T-helper 9 cell (primary cell): ENCODE measurements at places on chromosomes 3 and 15.
A peak's percentile ranks its signal among the peaks of the same experiment; 100 is the strongest.

GRCh38 chr15:83653288-83653638 lies 660 bp upstream of the ADAMTSL3 start:
- no peak for DNase-seq

DNA sequence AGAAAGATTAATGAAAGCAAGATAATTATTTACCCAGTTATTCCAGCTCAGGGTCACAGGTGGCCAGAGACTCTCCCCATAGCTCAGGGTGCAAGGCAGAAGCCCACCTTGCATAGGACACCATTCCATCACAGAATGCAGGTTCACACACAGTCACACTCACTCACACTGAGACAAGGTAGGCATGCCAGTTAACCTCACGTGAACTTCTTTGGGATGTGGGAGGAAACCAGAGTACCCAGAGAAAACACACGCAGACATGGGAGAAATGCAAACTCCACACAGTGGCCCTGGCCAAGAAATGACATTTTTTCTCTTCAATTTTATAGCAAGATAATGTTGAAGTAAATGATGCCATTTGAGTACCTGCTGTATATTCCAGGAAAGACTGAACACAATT lies 106.7 kb downstream of the ZNF385D start:
- DNase-seq = no peak

DNA sequence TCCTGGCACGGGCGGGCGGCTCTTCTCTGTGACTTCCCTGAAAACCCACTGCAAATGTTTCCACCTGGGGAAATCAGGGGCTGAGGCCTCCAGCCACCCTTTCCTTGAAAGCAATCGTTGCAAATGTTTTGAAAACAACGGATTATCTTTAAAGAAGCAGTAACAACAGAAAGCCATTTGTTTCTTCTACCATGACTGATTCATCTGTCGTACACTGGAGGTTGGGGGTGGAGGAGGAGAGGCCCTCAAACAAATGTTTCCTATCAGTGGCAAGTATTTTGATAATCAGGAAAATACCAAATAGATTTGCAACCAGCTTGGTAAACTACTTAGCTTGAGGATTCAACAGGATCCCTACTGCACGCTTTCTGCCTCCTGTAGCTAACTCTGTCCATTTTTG lies 114.9 kb downstream of the PDZRN3 start:
- no peak for DNase-seq

DNA sequence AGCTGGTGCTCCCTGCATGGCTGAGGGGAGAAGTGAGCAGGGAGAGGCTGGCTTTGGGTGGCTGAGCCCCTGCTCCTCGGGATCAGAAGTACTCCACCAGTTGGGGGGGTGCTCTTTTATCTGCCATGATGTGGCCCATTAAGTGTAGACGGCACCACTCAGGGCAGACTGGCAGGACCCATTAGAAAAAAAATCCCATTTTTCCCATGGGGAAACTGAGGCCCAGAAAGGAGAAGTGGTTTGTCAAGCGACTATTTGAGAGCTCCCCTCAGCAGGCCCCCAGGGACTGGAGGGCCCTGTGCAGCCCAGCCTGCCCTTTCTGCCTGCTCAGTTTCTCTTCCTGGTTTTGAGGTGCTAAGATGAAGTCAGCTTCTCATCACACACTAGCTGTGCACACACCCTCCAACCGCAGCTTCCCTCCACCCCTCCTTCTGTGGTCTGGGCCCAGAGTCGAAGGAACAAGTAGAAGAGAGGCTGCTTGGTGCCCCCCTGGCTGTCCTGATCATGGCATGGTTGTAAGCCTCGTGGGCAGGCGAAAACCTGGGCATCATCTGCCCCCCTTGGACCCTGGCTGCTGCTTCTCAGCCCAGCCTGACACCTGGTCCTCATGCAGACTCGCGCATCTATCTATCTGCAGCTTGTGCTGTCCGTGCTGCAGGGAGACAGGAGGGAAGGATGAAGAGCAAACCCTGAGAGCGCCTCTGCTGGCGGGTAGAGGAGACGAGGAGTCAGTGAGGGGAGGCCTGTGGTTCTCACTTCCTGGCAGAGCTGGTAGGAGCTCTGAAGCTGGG lies 5.6 kb downstream of the CSK start:
- peak; percentile 86 for DNase-seq

GRCh38 chr3:82088749-82089148 lies 327.3 kb upstream of the GBE1 start:
- DNase-seq = no peak

DNA sequence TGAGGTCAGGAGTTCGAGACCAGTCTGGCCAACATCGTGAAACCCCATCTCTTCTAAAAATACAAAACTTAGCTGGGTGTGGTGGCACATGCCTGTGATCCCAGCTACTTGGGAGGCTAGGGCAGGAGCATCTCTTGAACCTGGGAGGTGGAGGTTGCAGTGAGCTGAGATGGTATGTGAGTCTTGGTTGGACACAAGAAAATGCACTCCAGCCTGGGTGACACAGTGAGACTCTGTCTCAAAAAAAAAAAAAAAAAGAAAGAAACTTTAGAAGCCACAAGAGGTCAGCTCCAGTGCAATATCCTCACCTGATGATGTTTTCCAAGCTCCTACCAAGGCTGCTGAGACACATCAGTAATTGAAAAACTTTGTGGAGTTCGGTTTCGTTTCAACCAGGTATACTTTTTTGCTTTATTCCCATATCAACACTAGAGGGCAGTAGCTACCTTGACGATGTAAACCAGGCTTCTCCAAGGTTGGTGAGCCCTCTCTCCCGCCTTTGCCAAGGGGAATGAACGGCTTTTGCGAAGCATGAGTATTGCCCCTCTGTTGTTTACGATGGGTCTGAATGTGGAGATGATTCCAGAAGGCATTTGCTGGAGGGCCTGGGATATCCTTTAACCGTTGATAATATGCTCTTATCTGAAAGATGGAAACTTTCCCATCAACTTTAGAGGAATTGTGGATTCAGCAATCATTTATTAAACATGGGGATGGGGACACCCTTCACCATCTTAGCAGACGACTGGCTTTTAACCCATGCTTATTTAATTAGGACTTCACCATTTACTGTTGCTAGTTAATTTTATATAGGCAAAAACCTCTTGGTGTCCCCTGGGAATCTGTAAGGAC lies 202.8 kb downstream of the SV2B start:
- DNase-seq = no peak

DNA sequence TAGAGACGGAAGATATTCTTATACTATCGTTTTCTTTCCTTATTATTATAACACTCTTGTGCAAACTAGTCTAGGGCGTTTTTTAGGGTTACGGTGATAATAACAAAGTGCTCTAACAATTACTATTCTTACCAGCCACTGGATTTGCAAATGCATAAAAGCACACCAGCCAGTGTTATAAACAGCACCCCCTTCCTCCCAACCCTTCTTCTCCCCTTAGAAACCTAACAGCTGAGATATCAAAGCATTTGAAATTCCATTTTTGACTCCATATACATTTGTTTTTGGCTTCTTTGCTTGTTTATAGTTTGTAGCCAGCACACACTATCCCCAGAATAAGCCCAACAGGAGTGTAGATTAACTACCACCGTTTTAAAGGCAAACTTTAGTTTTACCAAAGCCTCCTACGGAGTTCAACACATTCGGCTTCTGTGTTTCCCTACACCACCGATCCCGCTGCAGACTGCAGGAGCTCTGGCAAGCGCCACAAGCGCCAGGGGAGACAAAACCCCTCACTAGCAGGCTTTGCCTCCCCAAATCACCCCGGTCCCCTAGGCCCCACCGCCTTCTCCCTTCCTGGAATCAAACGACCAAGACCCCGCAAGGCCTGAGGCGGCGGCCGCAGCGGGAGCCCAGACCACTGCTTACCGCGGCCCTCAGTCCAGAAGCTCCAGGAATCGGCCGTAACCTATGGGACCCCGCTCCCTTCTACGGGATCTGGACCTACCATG lies 461 bp downstream of the COPB2 start:
- no peak for DNase-seq

- no peak for DNase-seq
These were observed 105.0 kb upstream of the GAP43 start for GRCh38 chr3:115518100-115518852.

DNA sequence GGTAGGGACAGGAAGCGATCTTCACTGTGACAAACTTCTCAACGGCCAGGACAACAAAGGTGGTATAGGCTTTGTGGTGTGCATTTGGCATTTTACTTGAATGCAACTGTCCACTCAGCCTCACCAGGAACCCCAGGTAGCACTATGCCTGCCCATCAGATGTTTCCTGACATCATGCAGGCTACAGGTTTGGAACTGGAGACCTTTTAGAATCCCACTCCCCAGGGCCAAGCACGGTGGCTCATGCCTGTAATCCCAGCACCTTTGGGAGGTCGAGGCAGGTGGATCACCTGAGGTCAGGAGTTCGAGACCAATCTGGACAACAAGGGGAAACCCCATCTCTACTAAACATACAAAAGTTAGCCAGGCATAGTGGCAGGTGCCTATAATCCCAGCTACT lies 9.6 kb downstream of the STARD5 start:
- no peak for DNase-seq

DNA sequence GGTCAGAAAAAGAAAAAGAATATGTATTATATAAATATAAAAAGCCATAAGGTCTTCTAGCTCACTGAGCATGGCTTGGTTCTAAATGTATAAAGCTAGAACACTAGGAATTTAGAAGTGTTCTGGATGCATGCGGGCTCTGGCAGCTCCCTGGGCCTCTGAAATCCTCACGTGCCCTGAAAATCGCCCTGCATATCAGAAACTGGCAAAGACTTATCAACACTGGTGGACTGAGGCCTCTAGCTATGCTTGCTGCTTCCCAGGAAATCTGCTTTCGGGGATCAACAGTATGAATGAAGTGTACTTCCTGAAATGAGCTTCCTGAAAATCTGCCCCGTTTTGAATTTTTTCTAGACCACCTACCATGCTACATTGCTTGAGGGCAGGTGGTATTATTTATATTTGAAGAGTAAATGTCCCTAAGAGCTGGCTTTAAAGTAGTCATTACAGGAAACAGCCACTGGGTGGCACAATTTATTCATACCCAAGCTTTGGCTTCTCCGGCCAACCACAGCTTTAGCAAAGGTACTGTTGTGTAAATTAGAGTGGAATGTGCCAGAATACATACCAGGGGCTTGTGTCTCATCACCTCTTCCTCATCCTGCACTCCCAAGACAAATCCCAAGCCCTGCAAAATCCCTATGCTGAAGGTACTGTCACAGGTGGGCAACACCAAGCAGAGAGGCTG lies 17.7 kb downstream of the CRTAP start:
- no peak for DNase-seq
